ENCODE measurements at places on chromosomes 11 and 22.

GRCh38 chr11:79235696-79236095, 205.1 kb downstream of the TENM4 start:
- DNase-seq = no peak

DNA sequence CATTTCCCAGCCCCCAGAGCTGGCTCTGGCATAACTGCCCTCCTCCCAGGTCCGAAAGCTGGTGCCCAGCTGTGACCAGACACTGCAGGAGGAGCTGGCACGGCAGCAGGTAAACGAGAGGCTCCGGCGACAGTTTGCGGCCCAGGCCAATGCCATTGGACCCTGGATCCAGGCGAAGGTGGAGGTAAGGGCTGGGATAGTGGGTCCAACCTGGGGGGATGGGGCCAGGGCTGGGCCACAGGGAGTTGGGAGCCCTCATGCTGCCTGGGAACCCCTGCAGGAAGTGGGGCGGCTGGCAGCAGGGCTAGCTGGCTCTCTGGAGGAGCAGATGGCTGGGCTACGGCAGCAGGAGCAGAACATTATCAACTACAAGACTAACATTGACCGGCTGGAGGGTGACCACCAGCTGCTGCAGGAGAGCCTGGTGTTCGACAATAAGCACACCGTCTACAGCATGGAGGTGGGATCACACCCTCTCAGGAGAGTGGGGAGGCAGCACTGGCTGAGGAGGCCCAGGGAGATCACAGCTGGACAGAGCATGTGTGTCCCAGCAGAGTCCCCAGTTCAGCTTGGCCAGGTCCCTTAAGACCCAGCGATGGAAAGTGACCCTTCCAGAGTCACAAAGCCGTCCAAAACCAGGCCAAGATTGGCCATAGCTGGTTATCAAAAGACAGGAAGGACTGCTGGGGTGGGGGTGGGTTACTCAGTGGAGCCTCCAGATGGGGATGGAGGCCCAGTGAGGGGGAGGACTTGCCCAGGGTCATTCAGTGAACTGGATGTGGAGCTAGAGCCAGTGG, 7.0 kb downstream of the CTSF start:
- DNase-seq = no peak

- DNase-seq = no peak
These were observed 1.6 kb downstream of the PDXP start for GRCh38 chr22:37659897-37660708.

DNA sequence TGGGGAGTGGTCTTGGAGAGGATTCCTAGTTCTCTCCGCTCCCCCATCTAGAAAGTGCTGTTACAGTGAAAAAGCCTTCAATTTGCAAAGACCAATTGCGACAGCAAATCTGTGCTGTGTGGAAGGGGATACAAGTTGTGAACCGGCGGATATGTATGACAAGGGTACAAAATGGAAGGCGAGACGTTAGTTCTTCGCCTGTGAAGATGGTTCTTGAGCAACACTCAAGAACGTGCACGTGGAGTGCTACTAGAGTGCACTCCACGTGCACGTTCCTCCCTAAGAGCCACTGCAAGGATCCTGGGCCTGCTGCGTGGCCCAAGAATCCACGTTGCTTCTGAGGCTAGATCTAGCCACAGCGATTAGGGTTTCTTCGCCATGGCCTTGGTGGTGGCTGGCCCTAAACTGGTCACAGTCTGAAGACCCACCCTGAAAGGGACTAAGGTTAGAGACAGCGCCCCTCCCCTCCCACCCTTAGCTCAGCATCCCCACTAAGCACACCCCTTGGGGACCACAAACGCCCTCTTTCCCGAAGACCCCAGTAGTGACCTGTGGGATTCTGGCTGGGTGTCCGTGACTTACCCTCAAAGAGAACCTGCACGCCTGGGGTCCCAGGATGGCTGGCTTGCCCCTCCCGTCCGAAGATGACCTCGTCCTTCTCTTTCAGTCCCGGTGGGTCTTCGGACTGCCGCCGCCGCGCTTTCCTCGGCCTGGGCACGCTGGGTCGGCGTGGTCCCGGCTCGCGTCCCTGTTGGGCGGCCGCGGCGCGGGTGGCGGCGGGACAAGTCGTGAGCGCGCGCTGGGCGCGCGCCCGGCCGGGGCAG, 519 bp upstream of the PDE3B start:
- peak; percentile 18 for DNase-seq

DNA sequence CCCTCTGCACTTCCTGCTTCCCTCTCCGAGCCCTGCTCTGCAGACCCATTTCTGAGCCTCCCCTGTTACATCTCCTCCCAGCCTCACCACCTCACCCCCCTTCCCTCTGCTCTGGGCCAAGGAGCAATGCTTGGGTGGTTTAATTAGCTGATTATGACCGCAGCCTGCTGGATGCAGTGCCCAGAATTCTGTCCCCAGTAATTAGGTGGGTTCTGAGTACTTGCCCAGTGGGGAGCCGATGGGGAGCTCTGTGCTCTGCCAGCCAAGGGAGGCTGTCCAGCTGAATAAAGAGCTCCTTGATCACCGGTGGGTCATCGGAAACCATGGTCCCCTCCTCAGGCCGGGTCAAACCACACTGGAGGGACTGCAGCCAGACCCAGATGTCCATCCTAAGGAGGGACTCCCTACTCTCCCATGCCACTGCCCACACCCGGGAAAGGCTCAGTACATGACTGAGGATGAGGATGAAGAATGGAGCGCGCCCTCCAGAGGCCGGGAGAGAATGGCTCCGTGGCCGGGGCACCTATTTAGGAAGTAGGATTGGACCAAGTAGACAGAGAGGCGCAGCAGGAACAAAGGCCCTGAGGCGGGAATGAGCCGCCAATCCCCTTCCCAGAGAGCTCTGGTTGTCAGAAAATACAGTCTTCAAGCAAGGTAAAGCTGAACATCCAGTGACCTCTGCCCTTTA, 9.1 kb downstream of the ARRB1 start:
- DNase-seq = peak; percentile 35

DNA sequence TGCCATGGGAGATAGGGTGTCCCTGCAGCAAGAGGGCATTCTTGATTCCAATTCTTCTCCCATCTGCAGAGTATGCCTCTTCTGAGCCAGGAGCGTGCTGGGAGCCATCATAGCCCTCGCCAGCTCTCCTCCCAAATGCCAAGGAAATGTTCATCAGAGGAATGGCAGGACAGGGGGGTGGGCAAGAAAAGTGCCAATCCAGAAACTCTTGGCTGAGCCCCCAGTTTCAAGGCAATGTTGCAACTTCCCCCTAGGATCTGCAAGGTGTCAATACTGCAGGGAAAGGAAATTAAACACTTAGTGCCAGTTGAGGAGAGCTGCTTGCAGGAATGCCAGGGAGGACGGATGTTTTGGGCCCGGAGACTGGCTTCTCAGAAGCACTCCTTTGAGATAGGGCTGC, 94.8 kb upstream of the PRDM11 start:
- no peak for DNase-seq

GRCh38 chr22:48636746-48637145, 1190.9 kb downstream of the BRD1 start:
- no peak for DNase-seq

DNA sequence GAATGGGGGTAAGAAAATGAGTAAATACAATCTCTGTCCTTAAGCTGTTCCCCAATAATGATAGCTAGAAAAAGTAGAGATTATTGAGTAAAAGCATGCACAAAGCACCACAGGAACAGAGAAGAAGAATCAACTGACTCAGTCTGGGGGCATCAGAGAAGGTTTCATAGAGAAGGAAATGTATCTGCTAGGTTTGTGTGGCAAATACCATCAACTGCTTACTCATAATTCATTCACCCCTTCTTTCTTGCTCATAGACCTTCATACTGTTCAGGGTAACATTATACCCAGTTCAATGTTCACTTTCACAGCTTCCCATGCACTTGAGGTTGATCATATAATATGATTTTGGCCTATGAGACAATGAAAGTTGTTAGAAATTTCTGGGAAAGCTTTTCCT, 85.2 kb upstream of the SCUBE2 start:
- DNase-seq = no peak

DNA sequence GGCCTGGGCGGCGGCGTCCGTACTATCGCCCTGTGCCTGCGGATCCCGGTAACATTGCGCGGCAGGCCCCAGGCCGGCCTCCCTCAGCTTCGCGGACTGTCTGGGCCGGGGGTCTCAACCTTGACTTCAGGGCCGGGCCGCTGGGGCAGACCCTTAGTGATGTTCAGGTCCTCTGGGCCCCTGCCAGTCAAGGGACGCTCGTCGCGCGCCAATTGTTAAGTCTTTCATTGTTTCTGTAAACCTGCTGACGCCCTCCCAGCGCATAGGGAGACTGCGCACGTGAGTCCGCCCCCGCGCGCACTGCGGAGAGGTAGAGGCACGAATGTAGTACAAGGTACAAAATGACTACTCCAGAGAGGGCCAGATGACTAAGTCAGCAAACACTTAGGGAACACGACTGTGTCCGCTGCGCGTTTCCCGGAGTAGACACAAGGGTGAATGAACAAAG, 451 bp upstream of the HDHD5 start:
- no peak for DNase-seq

GRCh38 chr11:112174789-112175598, at the start of gene BCO2:
Gene BCO2 (plus strand): TSS chr11:112175512. CDS start chr11:112175602, 90 bp downstream.
- DNase-seq = peak; percentile 77

DNA sequence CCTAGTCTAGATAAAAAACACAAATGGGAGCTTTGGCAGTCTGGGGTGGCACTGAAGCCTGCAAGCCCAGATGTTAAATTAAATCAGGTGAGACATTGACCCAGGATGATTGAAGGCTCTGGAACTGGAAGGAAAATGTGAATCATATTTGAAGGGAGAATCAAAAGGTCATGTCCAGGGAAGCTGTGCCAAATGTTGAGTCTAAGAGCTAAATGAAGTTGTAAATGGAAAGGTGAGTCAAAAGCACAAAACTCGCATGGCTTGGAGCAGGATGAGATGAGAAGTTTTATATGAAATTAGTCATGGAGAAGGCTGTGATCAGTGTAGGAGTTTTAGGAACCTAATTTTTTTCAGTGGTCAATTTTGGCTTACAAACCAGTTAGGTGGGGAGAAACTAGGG, 301.1 kb downstream of the BLID start:
- DNase-seq = no peak

GRCh38 chr22:30855266-30855665, 113.3 kb downstream of the MORC2 start:
- no peak for DNase-seq

DNA sequence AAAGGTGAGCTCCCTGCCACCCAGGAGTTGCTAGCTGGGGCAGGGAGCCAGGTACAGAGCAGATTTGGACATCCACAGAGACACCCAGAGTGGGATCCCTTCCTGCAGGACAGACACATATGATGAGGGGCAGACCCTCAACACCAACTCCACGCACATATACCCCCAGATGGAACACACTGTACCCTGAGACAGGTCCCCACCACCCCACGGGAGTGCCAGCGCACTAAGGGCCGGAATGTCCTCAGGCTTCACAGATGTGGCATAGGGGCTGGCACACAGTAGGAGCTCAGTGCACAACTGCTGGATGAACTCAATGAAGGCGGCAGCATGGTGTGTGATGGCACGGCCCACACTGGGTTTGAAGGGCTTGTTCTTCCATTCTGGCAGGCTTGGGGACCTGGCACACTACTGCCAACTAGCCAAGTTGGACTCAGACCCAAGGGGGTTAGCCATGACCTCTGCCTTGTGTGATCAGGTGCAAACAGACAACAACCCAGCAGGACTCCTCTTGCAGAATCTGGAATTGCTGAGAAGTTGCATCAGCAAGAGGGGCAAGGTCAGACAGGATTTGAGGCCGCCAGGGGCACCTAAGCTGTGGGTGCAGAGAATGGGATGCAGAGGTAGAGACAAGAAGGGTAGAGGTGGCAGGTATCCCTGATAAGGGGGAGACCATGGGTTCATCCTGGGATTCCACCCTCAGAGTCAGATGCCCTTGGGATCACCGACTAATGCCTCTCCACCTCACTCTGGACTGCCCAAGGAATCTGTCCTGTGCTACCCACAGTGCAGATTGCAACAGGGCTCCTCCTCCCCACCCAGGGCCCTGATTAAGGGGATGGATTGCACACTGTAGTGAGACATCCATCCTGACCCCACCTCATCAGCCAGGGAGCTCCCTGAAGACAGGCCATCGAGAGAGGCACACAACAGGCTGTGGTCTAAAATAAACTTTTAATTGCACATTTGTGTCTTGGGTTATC, 2.4 kb downstream of the C22orf15 start:
- DNase-seq = no peak

GRCh38 chr11:36394056-36394455, 98.0 kb downstream of the PRR5L start:
- no peak for DNase-seq

DNA sequence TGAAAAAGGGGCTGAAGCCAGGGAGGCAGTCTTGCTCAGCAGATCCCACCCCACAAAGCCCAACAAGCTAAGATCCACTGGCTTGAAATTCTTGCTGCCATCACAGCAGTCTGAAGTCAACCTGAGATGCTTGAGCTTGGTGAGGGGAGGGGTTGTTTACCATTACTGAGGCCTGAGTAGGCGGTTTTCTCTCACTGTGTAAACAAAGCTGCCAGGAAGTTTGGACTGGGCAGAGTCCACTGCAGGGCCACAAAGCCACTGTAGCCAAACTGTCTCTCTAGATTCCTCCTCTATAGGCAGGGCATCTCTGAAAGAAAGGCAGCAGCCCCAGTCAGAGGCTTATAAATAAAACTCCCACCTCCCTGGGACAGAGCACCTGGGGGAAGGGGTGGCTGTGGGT, 746.1 kb upstream of the LRRC4C start:
- DNase-seq = no peak

DNA sequence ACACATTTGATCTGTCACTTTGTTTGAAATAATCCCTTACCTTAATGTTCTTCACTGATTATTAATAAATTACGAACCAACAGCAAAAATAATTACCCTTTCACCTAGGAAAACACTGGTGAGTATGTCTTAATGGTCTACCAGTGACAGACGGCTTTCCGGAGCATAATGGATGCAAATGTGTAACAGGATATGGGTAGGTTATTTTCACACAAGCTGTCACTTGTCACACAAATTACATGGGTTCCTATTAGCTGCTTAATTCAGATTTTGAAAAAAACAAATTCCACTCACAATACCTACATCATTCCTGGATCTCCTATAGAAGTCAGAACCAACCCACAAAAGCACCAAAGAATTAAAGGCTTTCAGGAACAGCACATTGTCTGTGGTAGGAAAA, 127.9 kb downstream of the WT1 start:
- no peak for DNase-seq

DNA sequence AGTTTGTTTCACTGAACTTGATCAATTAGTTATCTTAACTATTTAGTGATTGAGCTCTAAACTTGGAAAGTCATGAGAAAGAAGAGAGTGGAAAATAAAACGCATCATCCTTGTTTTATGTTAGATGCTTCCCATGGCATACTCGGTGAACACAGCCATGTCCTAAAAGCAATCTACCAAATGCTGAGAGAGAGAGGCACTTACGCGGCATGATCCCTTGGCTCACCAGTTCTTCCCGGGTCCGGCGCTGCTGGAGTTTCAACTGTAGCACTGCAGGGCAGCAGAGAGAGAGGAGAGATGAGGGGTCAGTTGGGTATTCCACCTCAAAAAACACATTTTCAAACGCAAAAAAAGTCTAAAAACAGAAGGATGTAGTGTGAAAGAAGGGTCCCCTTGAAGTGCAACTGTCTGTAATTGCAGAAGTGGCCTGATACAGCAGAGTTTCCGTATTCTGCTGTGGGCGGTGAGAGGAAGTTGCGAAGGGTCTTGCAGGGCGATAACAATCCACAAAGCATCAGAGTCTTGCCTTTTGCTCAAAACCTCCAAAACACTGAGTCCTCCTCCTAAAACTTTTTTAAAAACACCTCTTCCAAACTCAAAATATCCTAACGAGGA, 92.7 kb downstream of the SGSM3 start:
- DNase-seq = peak; percentile 87

GRCh38 chr11:98060759-98061158, 960.0 kb upstream of the CNTN5 start:
- DNase-seq = no peak

- no peak for DNase-seq
These were observed 129.7 kb upstream of the PARVA start for GRCh38 chr11:12247543-12248254.

Measured in GF-D8 (cell line).